NCI-H1092 (cell line): ENCODE measurements at places on chromosomes 6 and 20.

GRCh38 chr6:101294676-101295075 is 98.8 kb upstream of the GRIK2 start:
- no peak for DNase-seq

GRCh38 chr6:28248916-28249315 is 3.2 kb downstream of the ZKSCAN4 start:
- no peak for DNase-seq

DNA sequence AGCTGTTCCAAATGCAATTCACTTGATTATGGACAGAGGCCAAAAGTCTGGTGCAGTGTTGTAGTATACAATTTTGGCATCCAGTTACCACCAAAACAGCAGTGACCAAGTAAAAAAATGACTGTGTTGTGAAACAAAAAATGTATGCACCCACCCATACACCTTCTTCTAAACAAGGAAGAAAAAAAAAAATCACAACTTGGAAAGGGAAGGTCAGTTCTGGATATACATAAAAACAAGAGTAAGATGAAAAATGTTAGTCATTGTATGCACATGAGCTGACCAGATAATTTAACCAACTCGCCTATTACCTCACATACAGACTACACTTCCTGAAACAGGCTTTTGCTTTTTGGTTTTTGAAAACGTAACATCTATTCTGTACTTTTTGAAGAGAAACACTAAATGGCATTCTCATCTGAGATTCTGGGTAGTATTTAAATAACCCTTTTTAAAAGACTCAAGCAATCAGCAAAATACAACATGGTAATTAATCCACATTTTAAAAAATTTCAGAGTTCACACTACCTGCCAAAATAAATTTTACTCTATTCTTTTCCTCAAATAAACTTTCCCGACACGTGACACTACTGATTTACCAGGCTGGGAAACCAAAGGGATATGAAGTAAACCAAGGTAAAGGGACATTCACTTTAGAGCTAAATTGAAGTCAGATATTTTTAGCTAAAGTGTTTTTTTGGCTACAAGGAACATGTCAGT is 141.6 kb upstream of the SHLD1 start:
- no peak for DNase-seq

- no peak for DNase-seq
Measured at GRCh38 chr6:1878330-1878729, 268.6 kb downstream of the FOXC1 start.

DNA sequence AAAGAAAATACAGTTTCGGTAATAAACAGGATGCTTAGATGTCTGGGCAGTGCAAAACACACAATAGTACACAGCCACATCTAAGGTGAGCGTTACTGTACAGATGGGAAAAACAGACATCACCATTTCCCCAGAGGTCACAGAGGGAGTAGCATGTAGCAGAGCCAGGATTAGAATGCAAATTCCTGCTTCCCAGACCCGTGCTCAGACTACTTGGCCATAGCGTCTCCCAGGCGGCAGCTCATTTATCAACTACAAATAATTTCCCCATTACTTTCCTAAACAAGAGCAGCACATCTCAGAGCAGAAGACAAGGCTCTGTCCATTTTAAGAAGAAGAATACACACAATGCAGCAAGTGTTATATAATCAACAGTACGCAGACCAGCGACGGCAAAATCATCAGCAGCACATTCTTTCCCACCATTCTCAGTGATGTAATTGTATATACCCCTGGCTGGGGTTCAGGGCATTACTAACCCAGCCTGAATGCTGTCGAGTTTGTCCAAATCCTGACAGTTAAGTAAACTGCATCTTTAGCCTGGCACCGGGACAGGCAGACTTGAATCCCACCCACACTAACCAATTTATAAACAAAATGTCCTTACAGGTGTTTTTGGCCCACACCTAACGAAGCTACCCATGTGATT is 61.9 kb downstream of the CNKSR3 start:
- peak; percentile 5 for DNase-seq

- no peak for DNase-seq
Measured at GRCh38 chr6:163339466-163339865, 75.1 kb upstream of the QKI start.

DNA sequence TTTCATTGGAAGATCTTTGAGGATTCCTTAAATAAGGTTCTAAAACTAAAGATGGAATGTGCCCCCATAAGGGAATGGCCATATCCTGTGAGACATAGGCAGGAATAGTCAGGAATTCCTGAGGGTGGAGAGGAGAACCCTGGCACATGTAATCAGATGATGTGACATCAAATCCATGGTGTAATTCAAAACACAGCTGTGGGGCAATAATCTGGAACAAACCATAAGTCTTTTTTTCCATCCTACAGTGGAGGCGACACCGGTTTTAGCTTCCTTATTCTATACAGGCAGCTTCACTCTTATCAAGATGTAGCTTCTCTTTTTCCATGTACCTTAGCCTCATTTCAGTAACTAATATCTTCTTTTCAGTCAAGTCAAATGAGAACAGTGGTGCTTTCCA is 133.6 kb upstream of the CITED2 start:
- no peak for DNase-seq

GRCh38 chr20:58102261-58102660 is 126.2 kb downstream of the ANKRD60 start:
- no peak for DNase-seq

- no peak for DNase-seq
Measured at GRCh38 chr6:11869672-11870340, 91.2 kb upstream of the ADTRP start.

DNA sequence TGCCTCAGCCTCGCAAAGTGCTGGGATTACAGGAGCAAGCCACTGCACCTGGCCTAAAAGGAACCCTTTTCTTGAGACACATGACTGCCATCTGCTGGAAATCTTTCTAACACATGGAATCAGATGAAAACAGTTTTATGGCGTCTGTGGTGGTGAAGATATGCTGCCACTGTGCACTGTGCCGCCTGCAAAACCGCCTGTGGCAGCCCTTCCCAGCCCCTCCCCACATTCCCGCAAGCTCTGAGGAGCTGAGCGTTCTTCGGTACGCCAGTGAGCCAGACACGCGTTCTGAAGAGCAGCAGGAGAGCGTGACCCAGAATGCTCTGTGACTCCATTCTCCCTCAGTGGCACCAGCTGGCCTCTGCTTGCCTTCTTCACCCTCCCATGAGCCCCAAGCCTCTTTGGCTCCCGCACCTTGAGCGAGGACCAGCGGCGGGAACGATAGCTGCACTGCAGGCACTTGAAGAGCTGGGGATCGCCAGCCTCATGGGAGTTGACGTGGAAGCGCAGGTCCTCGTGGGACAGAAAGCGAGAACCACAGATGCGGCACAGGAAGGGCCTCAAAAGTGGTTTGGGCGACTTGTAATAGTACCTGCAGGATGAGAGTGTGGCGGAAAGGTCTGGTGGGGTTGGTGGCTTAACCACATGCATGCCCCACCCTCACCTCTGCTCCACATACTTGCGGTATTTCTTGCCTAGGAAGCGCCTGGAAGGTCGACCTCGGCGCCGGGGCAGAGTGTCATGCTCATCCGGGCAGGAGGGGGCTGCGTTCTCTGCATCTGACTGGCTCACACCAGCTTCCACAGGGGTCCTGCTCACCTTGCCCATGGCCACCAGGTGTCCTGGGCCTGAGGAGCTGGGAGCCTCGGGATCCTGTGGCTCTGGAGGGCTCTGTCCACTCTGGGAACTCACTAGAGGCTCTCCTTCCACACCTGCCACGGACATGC is 8.7 kb downstream of the ZNF335 start:
- peak; percentile 51 for DNase-seq

DNA sequence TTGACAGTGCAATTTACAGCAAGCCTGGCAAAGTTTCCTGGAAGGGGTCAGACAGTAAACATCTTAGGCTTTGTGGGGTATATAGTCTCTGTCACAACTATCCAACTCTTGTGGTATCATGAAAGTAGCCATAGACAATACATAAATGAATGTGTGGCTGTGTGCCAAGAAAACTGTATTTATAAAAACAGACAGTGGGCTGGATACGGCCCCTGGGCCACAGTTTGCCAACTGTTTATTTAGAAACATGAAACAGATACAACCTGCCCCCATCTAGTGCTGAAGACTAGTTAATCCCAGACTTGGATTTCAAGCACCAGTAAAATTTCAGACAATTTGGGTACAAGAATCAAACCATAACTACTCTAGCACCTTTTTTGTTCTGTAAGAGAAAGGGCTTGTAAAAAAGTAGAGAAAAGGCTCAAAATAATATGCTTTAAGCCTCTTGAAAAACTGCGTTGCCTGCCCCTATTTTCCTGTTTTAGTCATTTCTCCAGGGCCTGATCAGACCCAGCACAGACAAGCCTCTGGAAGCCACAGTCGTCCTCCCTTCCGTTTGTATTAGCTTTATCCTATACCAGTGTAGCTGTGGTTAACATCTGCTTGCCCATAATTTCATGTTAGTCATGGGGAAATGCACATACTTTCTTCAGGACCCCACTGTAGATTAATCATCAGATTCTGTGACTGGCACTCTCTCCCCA is 30.8 kb downstream of the JAG1 start:
- no peak for DNase-seq

GRCh38 chr6:4848382-4849068 is 72.3 kb downstream of the CDYL start:
- DNase-seq = no peak

DNA sequence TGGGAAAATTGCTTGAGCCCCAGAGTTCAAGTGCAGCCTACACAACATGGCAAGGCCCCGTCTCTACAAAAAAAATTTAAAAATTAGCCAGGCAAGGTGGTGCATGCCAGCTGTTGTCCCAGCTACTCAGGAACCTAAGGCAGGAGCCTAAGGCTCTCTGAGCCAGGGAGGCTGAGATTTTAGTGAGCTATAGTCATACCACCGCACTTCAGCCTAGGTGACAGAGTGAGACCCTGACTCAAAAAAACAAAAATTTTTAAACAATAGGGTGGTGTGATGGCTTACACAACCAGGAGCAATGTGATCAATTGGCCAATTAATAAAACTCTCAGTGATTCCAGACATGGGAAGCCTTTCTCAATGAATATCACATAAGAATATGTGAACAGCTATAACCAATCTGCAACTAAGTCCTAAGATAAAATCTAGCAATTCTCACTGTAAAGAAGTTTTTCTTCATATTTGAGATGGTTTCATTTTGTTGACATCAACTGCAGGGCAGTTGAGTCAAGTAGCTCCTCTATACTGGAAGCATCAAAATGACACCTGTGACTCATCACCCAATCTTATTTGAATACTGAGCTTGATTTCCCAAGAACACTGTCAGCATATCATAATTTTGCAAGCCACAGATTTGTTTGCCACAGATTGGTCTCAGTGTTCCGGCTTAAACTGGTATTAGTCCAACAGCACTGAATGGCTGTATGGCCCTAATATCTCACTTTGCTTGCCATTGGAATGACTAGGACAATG is 169.0 kb upstream of the GJE1 start:
- DNase-seq = no peak

DNA sequence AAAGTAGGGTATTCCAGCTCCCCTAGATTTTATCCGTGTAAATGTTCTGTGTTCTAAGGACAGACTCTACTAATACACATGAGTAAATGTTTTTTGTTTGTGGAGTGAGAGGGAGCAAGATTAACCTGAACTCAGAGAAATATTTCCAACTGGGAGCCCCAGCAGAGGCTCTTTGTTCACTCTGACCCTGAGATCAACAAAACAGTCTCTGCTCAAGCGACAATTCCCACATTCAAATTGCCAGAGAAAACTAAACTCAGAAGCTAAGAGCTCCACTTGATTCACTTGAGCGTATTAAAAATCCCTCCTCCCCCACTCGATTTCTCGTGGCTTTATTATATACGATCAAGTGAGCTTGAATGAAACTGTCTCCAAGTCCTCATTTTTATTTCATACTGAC is 413.9 kb upstream of the JARID2 start:
- DNase-seq = no peak

DNA sequence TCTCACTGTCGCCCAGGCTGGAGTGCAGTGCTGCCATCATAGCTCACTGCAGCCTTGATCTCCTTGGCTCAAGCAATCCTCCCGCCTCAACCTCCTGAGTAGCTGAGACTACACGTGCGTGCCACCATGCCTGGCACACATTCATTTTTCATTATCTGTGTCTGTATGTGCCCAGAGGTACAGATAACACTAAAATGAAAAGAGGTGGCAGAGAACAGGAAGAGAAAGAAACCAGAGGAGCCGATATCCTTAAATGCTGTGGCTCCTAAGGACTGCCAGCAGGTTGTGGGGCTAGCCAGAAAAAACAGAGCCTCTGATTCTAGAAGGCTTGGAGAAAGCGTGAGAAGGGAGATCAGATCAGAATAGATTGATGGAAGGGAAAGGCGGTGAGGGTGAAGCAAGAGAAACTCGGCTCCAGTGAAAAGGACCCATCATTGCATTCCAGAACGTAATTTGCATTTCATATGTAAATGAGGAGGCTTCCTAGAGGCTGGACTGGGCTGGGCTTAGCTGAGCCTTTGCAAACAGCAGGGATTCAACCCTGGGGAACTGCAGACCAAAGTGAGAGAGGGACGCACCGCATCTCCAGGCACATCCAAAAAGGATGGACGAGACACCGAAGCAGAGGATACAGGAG is 64.2 kb downstream of the GCNT2 start:
- DNase-seq = no peak

DNA sequence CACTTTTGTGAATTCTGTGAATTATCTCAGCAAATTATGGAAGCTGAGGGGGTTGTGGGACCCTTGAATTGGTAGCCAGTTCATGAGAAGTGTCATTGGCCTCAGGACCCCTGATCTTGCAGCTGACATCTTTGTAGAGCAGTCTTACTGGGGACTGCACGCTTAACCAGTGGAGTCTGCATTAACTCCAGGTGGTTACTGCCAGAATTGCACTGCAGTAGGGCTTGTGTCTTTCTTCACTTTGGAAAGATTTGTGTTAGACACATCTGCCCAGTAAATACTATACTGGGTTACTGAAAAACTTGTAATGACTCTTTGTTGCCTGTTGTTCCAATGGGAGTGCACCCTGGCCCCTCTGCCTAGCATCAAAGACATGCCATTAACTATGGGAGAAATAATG is 21.2 kb upstream of the CDKN1A start:
- no peak for DNase-seq

GRCh38 chr6:63537201-63537958 is 34.9 kb upstream of the LOC128125822 start:
- DNase-seq = no peak

GRCh38 chr6:166533205-166533824 is 53.2 kb downstream of the RAMACL start:
- no peak for DNase-seq

DNA sequence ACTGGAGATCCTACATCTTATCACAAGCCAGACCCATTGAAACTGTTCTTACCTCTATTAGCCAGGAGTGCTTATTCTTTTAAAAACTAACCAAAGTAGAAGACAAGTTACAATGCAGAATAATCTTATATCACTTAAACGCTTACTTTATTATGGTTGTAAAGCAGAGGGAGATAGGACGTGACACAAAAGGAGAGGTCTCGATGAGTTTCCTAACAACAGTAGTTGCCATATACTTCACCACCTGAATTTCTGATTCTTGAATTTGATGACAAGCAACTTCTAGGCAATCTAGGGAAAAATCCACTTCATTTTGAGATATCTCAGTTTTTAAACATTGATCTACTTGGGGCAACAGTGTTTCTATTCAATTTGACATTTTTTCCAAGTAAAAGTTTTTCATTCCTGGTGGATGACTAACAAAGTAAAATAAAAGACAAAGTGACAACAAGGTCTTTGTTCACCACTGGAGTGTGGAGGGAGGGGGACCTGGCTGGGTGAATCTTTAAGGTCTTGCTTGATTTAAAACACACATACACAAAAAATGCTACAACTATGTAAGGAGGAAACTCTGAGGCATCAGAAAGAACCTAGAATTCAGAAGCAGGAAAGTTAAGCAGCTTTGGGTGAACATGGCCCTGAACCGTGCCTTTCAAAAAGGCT is 110.9 kb downstream of the SMLR1 start:
- DNase-seq = no peak
